ENCODE measurements at places on chromosomes 16 and 17.
A peak's percentile ranks its signal among the peaks of the same experiment; 100 is the strongest.

DNA sequence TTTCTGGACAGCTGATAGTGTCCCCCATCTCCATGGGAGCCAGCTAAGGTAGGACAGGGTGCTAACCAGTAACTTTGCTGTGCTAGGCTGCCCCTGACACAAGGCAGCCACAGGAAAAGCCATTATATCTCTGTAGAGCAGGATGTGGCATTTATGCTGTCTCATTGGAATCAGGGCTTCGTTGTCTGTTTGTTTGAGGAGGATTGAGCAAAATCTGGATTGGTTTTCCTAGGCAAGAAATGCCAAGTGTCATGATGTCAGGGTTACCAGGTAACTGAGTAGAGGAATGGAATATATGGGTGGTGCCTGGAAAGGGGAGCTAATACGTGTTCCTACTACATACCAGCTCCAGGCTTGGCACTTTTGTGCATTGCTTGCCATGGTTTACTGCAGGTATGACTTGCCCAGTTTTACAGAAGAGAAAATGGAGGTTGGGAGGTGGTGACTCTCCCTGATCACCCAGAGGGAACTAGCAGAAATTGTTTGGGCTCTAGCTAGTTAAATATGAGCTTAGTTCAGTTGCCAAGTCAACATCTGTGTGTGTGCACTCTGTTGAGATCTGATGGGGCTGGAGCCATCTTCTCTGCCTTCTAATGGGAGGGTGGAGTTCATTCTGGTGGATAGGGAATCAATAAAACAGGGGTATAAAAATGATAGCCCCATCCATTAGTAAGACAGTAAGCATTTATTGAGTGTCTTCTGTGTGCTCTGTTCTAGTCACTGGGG is 33.9 kb downstream of the GNAO1 start:
- no peak for DNase-seq

GRCh38 chr17:40362696-40363110 is 1.8 kb downstream of the GJD3 start:
- DNase-seq, result peak; percentile 71

DNA sequence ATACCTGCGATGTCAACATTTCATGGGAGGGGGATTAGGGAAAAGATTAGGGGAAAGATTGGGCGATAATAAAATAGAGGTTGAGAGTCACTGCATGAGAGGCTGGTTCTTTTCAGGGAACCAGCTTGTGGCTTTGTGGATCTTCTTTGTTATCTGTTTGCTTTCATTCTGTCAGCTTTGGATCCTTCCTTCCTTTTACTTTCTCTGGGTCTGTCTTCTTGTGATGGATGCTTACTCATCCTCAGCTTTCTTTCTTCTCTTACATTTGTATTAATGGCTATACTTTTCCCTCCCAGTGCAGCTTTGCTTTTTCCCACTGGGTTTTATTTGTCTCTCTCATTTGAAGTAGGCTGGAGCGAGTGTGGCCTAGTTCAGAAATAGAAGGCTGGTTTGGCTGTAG is 47.1 kb downstream of the RPTOR start:
- no peak for DNase-seq

GRCh38 chr17:31431852-31432658 is 40.6 kb downstream of the RAB11FIP4 start:
- no peak for DNase-seq

DNA sequence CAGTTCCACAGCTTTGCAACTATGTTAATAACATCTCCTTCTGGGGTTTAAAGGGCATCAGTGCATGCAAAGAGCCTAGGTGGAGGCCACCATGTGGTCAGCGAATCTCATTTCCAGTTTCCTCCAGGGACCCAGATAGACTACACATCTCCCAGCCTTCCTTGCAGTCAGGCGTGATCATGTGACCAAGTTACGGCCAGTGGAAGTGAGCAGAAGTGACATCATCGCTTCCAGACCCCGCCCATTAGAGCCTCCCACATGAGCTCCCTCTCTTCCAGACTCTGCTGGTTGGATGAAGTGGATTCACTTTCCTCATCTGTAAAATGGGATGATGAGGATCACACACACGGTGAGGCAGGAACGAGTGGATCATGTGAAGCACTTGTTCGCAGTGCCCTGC is 27.4 kb upstream of the KDM8 start:
- no peak for DNase-seq

DNA sequence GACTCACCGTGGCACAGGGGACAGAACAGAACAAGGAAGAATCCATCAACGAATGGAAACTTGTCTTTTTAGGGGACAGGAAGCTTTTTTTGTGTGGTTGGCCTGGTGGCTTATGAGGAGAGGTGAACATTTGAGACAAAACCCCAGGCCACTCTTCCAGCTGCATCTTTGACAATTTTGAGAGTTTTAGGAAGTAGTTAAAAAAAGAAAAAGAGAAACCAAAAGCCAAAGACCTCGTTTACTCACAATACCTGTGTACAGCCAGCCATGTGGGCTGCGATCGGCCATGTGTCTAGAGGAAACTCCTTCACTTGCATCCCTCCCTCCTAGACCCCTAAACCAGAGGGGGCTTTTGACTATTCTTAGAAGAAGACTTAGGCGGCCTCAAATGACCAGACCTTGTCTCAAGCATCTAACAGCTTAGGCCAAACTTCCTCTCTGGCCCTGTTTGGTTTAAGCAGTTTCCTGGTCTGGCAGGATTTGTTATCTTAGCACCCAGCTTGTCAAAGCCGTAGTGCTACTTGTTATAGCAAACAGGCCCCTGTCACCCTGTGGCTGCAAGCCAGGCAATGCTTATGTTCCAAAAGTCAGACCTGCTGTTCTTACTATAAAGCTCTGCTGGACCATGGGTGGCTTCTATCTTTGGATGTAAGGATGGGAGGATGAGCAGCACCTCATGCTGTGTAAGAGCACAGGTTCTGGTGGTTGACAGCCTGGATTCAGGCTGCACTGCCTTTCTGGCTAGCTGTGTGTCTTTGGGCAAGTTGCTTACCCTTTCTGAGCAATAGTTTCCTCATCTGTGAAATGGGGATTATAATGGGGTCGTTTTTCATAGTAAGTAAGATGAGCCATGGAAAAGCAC is 17.7 kb downstream of the KSR1 start:
- DNase-seq, result peak; percentile 84

DNA sequence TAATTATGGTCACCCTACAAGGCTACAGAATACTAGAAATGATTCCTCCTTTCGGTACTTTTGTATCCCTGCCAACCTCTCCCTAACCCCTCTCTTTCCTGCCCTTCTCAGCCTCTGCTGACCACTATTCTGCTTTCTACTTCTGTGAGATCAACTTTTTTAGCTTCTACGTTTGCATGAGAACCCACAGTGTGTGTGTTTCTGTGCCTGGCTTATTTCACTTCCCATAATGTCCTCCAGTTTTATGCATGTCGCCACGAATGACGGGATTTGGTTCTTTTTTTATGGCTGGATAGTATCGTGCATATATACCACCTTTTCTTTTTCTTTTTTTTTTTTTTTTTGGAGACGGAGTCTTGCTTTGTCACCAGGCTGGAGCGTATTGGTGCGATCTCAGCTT is 92.1 kb downstream of the RAP1GAP2 start:
- DNase-seq, result no peak

GRCh38 chr17:37664214-37664613 is 21.0 kb upstream of the DDX52 start:
- no peak for DNase-seq

DNA sequence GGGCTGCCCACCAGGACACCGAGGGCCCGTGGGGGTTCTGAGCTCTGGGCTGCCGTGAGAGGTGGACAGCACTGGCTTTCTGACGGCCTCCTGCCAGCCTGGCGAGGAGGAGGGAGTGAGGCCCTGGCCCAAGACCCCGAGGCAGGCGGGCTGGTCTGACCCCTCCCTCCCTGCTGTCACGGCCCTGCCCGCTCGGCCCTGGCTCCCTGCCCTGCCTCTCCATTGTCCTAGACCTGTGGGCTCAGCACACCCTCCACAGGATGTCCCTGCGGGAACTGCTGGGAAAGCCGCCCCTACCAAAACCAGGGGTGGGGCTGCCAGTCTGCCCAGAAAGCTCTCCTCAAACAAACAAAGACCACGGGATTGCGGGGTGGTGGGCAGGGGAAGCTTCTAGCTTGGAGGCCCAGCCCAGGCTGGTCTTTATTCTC is 20.7 kb downstream of the SPNS2 start:
- no peak for DNase-seq

DNA sequence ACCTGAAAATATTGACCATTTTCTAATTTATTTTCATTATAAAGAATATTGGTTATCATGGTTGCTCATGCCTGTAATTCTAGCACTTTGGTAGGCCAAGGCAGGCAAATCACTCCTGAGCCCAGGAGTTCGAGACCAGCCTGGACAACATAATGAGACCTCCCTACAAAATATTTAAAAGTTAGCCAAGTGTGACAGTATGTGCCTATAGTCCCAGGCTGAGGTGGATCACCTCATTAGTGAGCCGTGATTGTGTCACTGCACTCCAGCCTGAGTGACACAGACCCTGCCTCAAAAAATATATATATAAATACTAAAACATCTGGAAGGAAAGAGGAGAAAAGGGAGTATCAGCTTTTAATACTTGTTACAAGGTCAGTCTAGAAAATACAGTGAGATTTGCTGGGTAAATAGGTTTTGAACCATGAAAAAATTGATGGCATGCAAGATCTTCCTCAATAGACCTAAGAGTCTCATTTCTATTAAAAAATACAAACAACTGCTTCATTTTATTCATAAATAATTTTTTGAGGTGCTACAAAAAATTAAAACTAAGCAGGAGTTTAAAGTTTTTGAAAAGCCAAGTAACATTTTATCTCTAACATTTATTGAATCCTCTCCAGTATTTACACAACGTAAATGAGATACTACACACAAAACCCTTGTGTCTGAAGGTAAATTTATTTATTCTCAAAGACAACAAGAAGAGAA is 47.7 kb downstream of the TUBD1 start:
- no peak for DNase-seq

GRCh38 chr16:825341-826061 is 25.0 kb upstream of the GNG13 start:
- no peak for DNase-seq

GRCh38 chr16:6828690-6829089 is 504.0 kb upstream of the RBFOX1 start:
- no peak for DNase-seq

GRCh38 chr16:14240219-14240843 is 169.2 kb downstream of the MRTFB start:
- DNase-seq, result no peak

GRCh38 chr16:1651974-1652312 is 26.1 kb upstream of the JPT2 start:
- DNase-seq, result no peak

DNA sequence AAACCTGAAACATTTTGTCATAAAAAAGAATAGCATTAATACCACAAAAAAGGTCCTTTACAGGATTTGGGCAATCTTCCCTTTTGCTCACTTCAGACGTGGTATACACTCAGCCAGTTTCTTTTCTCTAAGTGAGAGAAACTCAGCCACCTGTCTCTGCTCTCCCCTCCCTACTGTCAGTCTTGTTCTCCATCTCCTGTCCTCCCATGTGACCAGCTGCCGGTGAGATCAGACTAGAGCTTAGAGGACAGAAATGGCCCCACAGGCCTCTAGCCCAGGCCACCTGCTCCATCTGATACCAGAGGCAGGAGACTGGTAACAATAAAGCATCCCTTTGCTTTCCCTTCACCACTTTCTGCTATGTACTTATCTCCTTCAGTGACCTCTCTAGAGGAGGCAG is 34.9 kb downstream of the CMC2 start:
- DNase-seq, result no peak

DNA sequence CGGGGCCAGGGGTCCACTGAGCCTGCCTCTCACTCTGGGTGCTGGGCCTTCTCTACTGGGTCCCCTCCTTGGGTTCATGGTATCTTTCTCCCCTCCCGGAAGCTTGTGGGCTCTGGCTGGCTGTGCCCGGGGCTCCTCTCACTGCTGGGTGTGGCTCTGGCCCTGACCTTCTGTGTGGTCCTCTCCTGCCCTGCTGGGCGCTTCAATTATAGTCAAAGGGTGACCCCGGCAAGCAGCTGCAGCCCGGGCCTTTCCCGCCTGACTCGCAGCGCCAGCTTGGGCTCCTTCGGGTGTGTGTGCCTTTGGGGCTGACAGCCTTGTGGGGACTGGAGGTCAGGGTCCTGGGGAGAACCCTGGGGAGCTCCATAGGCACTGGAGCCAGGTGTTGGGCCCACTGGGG is 54.2 kb upstream of the PVALEF start:
- DNase-seq, result no peak

DNA sequence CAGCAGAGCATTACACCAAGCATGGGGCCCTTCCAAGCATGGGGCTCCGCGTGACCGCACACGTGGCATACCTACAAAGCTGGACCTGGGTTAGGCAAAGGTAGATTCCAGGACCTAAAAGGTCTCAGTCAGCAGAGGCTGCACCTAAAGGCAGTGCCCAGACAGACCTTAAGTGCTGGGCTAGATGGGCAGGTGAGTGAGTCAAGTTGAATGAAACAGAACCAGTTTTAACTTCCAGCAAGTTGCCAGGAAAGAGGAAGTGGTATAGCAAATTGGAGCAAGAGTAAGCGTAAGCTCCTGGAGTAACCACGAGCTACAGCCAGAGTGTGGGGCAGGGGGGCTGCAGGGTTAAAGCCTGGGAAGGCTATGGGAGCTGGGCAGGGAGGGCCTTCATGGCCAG is 49.5 kb downstream of the SRCIN1 start:
- DNase-seq, result no peak

DNA sequence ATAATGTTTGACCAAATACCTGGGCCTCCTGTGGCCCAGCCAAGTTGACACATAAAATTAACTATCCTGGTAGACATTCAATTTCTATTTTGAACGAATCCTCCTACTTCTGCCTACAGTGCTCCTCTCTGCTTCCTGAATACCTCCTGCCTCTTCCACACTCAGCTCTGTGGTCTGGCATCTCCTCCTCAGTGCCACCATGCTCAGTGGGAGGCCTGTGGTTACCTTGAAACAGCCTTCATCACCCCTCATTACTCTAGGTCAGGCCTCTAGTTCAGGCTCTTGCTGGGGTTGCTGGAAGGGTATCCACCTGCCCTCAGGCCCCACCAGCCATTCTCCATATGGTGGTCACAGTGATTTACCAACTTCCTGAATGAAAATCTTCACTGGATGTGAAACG is 5.1 kb downstream of the LYRM9 start:
- DNase-seq, result no peak

DNA sequence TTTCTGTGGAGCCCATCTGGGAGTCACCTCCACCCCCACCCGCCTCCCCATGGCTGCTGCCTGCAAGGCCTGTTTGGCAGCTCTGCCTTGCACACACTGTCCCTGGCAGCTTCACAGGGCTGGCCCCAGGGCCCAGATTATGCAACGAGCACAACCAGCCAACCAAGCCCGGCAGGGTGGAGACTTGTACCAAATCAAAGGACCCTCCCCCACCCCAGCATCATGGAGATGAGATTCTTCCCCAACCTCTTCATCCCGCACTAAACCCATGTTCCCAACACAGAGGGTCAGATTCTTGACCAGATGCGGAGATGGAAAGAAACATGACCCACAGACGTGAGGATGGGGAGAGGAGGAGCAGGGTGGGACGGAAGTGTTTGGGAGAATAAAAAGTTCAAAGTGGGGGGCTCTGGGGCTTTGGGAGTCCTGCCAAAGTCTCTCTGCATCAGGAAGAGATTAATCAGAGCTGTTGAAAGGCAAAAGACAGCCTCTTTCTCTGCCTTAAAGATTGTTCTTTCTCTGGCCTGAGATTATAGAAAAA is 3.8 kb downstream of the SMARCD2 start:
- DNase-seq, result no peak

Measured in stimulated activated CD4-positive, alpha-beta T cell treated with anti-CD3 and anti-CD28 coated beads, TNF-alpha, amount 100 ng/mL, for 24 hours (primary cell).